ENCODE measurements at places on chromosomes 7 and 10.
A peak's percentile ranks its signal among the peaks of the same experiment; 100 is the strongest.

DNA sequence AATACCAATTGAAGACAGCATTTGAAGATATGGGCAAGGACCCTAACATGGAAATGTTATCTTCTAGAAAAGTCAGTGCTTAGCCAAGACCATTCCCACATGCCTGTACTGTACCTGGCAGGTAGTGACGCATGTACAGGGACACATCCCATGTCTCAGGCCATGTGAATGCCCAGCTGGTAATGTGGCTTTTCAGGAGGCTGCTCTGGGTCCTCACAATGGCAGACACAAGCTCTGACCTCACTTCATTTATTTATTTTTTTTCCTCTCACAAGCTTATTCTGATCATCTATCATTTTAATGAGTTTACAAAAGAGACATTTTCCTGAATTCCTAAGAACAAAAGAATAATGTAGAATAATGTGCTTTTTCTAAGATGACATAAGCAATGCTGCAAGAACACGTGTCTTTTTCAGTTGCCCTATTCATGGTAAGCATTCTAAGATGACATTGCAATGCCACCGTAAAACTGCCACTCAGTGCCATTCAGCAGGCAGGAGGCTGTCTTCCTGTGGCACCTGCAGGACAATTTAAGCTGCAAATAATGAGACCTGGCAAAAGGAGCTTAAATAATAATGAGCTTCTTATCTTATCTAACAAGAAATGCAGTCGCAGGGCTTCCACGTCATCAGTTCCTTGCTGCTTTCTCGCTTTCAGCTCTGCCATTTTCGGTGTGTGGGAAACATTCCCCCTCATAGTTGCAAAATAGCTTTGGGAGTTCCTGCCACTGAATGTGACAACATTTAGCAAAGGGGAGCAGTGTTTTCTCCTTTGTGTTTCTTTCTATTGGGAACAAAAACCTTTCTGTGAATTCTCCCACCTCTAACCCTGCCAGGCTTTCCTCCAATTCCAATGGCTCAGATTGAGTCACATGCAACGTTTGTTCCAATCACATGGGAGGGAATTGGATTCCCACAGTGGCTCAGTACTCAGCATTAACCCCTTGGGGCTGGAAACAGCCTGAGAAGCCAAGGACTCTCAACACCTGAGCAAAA is 113.0 kb downstream of the SEC23IP start:
- no peak for DNase-seq

DNA sequence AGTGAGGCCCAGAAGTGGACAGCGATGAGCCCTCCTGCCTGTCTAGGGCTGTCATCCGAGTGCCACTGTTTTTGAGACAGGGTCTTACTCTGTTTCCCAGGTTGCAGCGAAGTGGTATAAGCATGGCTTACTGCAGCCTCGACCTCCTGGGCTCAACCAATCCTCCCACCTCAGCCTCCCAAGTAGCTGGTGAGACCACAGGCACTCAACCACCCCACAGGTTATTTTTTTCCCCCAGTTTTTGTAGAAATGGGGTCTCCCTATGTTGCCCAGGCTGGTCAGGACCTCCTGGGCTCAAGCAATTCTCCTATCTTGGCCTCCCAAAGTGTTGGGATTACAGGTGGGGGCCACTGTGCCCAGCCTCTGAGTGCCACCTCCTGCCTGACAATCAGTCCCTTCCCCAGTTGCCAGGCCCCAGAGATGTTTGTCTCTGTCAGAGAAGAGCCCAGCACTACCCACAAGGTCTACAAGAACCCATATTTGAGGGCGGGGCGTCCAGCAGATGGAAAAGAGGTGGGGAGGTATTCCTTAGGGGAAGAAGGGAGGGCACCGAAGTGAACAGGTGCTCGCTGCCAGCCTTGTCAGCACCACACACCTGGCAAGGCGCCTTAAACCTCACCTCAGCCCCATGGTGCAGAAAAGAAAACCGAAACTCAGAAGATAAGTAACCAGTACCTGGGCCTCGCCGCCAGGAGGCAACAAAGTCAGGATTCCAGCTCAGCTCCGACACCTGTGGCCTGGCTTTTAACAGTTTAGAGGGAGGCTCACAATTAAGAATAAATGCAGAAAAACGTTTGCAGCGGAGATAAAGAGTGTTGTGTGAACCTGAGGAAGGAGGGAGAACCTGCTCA is 77.4 kb upstream of the ANLN start:
- DNase-seq = no peak

GRCh38 chr10:130576427-130576826 is 440.2 kb downstream of the GLRX3 start:
- DNase-seq = no peak

GRCh38 chr10:87661861-87662785 is 2.4 kb downstream of the PAPSS2 start:
- no peak for DNase-seq

DNA sequence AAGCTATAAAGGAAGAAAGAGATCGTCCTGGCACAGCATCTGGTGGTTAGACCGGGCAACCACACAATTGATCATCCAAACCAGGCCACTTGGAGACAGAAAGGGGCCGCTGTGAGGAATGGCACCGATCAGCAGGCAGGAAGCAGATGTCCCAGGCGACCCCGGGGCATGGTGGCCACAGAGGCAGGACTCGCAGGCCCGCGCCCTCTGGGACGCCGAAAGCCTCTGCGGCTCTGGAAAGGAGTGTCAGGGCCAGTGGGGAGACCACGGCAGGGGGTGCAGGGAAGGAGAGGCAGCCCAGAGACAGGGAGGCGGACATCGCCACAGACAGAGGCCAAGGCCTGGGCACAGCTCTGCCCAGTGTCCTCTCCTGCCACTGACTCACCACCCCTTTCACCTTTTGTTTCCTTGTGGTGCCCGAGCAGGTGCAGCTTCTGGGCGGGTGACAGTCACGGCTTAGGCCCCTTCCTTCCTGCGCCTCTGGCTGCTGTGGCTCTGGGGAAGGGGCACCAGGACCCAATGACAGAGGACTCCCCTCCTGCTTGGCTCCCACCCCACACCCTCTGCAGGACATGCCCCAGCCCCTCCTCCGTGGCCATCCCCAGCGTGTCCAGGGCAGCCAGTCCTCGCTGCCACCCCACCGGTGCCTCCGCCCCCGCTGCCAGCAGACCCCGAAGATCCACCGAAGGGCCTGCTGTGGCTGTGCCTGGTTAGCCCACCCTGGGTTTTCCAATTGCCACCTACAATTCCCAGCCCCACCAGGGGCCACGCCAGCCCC is 10.9 kb downstream of the STK32C start:
- no peak for DNase-seq

- no peak for DNase-seq
Measured at GRCh38 chr10:15715619-15716227, 4.0 kb downstream of the ITGA8 start.

GRCh38 chr10:61172182-61172926 is 228.4 kb upstream of the RHOBTB1 start:
- no peak for DNase-seq

- no peak for DNase-seq
Measured at GRCh38 chr10:73379064-73379748, 20.5 kb upstream of the CFAP70 start.

DNA sequence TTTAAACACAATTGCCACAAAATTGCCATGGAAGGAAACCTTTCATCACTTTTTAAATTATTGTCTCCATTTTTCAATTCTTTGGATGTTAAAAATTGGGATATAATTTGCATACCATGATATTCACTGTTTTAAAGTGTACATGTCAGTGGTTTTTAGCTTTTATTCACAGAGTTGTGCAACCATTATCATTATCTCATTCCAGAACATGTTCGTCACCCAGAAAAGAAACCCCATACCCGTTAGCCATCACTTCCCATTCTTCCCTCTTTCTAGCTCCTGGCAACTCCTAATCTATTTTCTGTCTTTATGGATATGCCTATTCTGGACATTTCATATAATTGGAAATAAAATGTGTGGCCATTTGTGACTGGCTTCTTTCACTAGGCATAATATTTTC is 260.3 kb upstream of the FERD3L start:
- DNase-seq = no peak

- DNase-seq = no peak
Measured at GRCh38 chr10:91652364-91652763, 19.5 kb upstream of the PPP1R3C start.

DNA sequence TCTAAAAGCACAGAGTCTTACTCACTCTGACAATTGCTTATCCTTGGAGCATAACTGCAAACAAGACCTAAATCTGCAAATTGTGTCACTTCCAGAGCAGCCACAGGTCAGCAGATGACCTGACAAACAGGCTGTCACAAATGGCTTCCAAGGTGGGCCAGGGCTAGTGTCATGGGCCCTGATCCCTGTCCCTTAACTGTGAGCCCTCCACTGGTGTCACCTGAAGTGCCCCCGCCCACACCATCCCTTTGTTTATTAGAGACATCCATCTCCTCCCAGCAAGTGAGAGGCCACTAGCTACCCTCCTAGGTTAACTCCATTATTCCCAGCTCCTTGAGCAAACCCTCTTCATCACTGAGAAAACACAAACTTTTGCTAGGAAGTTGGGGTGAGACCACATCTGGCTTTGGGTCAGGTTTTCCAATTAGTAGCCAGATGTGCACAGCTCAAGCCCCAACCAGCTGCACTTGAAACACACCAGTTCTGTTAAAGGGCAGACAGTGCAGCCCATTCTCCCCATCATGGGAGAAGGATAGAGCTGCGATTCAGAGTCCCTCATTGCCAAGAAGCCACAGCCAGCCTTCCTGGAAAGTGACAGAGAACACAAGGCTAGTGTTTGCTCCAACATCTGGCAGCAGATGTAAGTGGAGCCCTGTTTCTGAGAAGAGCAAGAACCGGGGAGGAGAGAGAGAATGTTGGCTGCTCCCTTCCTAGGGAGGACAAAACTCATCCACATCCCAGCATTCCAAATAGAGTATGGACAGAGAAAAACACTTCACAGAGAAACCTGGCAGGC is 75.7 kb upstream of the NANOS1 start:
- DNase-seq = peak; percentile 20

DNA sequence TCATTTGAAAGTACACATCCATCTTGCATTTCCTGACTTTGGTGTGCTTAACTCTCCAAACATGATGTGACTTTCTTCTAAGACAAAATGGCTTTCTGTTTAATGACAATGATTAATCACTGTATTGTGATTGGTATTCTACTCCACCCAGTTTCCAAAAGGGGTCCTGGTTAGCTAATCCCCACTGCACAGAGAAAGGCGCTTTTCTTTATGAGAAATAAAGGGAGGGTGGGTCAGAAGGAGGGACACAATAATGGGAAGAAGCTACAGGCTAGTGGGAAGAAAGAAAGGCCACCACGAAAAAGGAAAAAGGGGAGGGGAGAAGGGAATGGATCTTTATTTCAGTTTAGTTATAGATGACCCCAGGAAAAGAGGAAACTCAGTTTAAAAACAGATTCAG is 69.2 kb downstream of the PRTFDC1 start:
- DNase-seq = no peak

DNA sequence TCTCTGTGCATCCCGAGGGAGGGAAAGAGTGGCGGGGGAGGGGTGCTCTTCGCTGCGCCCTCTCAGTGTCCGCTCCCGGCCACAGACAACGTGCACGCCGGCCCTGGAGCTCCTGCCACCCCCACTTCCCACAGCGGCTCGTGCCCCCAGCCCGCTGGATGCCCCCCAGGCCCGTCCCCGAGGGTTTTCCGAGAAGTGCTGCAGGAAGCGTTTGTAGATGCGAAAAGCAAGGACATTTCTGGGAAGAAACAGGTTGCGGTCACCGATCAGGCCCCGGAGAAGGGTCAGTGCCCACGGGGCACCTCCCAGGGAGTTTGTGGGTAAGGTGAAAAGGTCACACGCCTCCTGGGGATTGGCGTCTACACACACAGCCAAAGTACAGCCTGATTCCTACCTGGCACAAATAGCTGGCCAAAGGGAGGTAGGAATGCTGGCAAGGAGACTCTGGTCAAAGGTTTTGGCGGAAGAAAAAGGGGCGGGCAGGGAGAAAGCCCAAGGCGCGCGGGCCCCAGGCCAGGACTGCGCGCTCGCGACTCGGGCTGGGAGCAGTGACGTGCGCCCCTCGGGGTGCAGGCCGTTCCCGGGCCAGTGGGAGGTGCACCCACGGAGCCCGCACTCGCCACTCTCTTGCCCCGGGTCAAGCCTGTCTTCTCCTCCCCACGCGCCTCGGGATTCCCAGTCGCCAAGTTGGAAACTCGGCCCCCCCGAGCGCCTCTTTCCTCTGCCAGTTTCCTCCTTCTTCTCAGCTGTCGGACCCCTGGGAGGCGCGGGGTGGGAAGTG is 1.5 kb upstream of the NRP1 start:
- DNase-seq = peak; percentile 10

DNA sequence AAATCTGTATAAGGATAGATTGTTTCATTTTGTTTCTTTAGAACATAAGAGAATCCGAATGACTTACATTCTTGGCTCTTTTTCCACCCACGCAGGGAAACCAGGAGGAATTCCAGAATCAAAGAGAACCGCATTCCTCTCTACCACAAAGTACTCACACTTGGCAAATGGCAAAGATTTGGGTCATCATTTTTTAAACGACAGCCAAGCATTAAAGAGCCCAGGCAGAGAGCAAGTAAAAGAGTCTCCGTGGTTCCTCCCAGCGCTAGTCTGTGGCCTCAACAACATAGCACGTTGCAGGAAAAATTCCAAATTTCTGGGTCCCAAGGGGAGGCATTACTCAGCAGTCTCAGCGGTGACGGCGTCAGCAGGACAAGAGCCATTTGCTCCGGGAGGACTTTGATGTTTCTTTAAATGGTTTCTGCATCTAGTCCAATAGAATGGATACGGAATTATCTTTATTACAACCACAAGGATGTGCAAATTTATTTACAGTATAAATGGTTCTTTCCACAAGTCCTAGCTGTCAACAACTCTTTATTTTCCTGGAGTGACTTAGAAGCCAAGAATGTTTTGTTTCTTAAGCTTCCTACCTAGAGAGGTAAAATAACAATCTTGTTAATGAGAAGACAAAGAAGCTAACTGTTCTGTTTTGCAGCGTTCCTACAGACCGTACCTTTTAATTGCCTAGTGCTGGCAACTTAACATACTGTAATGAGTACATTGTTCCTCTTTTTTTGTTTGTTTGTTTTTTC is 232.5 kb downstream of the SKIDA1 start:
- DNase-seq = no peak

GRCh38 chr10:48271047-48271730 is 3.3 kb downstream of the FRMPD2 start:
- no peak for DNase-seq

DNA sequence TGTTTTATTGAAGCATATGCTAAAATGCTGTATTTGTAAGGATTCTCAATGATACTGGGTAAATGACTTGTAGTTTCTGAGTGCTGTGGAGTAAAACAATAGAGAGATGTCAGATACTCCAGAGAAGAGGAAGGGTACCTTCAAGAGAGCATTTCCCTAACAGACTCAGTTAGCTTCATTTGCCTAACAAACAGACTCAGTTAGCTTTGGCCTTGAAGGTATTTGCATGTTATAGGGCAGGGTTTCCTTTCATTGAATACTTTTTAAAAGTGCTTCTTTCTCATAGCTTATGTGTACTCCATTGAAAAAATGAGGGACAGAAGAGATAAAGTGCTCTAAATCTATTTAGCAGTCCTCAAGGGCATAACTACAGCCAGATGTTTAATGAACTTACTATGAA is 101.8 kb downstream of the CHN2 start:
- DNase-seq = no peak

DNA sequence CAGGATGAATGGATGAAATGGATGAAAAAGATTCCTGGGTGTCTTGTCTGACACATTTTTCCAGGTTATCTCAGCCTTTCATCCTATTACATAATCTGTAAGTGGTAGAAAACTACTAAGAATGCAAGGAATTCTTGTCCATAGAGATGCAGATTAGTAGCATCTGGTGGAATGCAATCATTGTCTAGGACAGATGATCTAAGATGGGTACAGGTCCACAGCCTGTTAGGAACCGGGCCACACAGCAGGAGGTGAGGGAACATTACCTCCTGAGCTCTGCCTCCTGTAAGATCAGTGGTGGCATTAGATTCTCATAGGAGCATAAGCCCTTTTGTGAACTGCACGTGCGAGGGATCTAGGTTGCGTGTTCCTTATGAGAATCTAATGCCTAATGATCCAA is 225.0 kb downstream of the CALN1 start:
- DNase-seq = no peak
